ENCODE measurements at places on chromosomes 2 and 18.

DNA sequence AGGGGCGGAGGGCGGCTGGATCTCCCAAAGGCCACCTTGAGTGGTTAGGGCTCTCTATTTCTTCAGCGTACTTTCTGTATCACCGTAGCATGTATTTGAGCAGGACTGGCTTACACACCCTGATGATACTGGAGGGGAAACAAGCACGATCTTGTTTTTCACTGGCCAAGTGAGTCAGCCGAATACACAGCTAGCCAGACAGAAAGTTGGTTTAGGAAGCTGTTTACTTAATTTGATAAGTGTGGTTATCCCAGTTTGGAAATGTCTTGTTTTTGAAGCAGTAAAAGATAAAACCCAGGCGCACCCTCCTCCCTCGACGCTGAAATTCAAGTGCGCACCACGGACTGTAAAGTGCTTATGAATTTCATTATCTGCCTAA lies 582 bp downstream of the RIOK3 start:
- no peak for DNase-seq

- DNase-seq: no peak
These were observed 329.1 kb downstream of the SATB2 start for GRCh38 chr2:199128476-199129229.

- no peak for DNase-seq
These were observed 281.1 kb upstream of the POU3F3 start for GRCh38 chr2:104572834-104573233.

DNA sequence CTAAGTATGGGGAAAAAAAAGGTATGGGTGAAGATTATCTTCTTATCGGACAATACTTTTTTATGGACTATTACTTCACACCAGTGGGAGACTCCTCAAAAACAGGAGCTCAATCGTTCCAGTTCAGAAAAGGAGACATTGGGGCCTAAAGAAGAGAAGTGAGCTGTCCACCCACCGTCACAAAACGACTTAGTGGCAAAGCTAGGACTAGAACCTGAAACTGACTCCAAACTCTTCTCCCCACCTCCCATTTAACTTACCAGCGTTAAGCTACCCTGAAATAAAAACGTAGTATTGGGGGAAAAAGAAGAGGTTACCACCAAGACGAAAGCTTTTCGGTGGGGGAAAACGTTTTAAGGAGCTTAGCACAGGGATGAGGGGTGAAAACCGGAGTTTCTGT lies 503 bp downstream of the GTF3C3 start:
- no peak for DNase-seq

GRCh38 chr2:170362871-170363631 lies 185.1 kb downstream of the MYO3B start:
- no peak for DNase-seq

Measured in activated CD8-positive, alpha-beta memory T cell treated with anti-CD3 and anti-CD28 coated beads for 1 hour (primary cell).